Mucosa of gallbladder (tissue), 1 donor: ENCODE measurements at places on chromosomes 1 and 21. TPM values are rescaled to one million over a fixed set of nuclear protein-coding genes. Genes with fewer than 3 reads are reported as not detected.

DNA sequence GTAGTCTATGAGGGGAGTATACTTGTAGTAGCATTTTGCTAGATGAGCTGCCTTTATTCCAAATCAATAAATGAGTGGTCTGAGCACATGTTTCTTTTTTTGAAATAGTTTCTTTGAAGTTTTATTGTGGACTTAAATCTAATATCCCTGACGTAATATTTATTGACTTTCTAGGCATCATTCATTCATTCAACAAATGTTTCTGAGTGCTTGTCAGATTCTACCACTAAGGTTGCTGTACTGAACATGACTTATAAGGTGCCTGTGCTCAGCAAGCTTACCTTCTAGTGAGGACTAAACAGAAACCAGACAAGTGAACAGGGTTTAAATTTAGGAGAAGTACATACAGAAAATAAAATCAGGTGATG lies 68.4 kb downstream of the POU2F1 start:
- no peak for DNase-seq

The KIF17 gene
- total RNA-seq = 4.7 TPM

- DNase-seq = no peak
These were observed 5.7 kb downstream of the DOCK7 start for GRCh38 chr1:62682531-62682930.

DNA sequence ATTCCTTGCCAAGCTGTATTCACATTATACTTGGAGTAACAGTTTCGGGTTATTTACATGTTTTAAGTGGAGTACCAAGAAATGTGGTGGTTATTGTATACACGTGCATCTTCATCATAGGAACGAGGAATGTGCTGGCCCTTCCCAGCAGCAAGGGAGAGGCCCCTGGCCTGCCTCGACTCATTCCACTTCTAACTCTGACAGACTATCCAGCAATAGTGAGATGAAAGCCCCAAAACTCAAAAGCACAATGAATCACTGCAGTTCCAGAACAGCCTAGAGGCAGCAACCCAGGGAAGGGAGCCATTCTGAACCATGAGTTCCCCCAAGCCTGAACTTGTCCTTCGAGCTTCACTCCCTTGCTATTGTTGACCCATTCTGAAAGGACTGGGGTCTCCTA lies 23.1 kb downstream of the FAM89A start:
- no peak for DNase-seq

- DNase-seq = no peak
These were observed 114.5 kb upstream of the KCNK2 start for GRCh38 chr1:214967865-214968575.

GRCh38 chr21:41778930-41779600 lies 12.2 kb upstream of the RIPK4 start:
- DNase-seq = peak; percentile 52

DNA sequence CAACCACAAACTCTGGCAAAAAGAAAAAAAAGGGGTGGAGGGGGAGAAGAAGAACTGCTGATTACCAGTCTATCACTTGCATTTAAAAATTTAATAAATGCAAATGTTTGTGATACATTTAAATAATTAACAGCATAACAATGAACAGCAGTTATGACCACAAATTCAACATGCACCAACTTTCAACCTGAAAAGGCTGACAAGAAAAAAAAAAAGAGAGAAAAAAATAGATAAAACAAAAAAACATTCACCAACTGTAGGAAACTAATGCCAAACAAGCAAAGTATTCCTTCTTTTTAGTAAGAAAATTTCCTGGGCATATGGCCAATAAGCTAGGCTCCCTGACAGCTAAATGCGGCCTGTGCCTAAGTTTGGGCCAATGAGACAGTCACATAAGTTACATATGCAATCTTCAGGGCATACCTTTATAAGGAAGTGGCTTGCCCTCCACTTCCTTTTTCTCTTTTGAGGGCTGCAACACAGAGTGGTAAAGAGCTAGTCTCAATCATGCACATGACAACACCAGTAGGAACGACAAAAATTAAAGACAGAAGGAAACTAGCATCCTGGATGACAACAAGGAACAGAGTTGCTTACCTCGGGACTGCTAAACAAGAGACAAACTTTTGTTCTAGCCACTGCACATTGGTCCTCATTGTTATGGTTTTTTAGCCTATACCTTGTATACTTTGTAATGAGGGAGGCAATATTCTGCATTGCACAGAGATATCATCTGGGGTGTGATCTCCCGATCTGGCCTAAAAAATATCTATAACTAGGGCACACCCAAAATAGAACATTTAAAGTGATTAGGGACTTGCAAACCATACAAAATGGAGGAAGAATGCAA lies 24.2 kb upstream of the PHTF1 start:
- peak; percentile 22 for DNase-seq

The SYNC gene
- 17.4 TPM for total RNA-seq
